Stimulated activated CD4-positive, alpha-beta T cell treated with anti-CD3 and anti-CD28 coated beads, Interleukin-12 subunit alpha, Interleukin-12 subunit beta, amount 100 ng/mL, for 48 hours (primary cell): ENCODE measurements at places on chromosomes 2 and 18.

DNA sequence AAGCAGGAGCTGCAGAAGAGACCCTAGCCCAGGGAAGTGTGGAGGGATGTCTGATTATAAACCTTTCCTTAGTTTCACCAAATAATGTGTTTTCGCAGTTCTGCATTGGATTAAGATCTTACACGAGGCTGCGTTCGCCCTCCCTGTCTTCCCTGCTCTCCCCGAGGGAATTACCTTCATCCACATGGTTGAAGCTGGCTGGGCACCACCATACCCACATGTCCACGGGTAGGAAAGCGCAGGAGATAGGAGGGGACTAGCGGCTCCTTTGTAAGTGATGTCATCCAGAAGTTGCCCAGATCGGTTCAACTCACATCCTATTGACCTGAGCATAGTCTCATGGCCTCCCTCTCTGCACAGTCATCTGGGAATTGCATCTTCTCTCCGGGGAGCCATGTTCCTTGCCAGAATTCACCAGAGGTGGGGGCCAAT is 1.1 kb downstream of the TTL start:
- DNase-seq = no peak

DNA sequence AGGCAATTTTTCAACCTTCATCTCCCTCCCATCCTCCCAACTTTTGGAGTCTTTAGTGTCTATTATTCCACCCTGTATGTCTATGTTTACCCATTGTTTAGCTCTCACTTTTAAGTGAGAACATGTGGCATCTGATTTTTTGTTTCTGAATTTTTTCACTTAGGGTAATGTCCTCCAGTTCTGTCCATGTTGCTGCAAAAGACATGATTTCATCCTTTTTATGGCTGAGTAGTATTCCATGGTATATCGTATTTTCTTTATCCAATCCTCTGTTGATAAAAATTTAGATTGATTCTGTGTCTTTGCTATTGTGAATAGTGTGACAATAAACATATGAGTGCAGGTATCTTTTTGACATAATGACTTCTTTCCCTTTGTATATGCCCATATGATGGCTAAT is 48.2 kb downstream of the G6PC2 start:
- DNase-seq = no peak

DNA sequence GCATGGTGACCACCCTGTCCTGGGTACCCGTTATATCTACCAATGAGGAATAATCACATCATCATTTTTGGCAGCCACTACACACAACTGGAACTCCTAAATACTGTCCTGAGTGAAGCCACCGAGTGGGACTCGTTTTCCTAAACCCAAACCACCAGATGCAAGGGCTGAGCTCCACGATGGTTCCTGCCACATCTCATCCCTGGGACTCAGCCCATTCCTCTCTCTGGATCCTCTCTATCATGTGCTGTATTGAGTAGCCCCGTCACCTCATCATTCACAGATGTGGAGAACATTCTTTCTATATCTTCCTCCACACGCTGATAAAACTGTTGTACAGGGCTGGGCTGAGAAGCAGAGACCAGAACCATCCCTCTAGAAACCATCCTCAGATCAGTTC is 79.4 kb upstream of the SMAD7 start:
- no peak for DNase-seq

GRCh38 chr18:59899298-59900221 is at the start of gene PMAIP1:
Gene PMAIP1 (plus strand): TSS chr18:59899996. CDS start chr18:59900178, 182 bp downstream.
- DNase-seq = peak; percentile 86

DNA sequence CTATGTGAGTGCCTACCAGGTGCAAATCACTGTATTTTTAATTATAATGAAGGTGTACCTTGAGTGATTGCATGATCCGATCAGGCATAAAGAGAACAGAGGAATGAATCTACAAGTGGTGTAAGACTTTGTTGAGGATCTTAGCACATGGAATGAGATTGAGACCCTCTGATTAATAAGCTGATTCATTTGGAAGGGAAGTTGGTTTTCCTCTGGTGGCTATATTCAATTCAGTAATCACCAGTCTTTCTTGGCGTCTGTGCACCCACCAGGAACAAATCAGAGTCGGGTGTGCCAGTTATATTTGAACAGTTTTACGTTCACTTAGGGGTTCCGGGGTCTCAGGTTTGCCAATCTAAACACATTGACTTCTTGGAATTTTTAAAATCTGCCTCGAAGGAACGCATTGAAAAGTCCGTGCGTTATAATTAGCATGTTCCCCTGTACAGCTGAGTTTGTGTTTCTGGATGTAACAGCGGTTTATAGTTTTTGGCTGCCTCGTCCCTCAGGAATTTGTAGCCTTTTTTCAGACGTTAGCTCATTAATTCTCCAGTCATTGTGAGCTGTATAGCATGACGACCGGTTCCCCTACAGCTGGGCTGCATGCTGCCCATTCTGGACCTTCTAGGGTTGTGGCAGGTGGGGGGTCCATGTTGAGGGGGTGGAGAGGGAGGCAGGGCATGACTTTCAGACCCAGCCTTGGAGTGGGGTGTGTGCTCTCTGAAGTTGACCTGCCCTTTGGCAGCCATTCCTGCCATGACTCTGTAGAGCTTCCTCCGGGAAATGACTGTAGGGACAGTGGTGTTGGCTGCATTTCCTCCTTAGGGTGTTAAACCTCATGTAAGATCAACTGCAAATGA is 20.3 kb downstream of the MYO1B start:
- DNase-seq = no peak

GRCh38 chr18:62412231-62412979 is 87.3 kb downstream of the TNFRSF11A start:
- DNase-seq = no peak

- no peak for DNase-seq
These were observed 44.2 kb upstream of the STAT4 start for GRCh38 chr2:191195021-191195420.

DNA sequence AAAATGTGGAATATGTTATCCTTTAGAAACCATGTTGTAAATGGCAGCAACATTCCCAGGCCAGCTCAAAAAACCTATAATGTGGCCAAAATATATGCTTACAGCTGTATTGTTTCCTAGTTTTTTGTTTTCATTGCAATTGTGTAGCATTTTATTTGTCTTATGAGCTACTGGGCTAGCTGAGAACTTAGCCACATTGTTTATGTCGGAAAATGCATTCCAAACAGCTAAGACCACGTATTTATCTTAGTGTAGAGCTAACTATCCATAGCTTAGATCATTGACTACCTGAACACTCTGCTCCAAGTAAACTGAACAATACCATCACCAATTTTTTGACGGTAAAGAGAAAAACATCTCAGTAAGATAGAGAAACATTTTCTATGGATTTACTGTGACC is 38.4 kb downstream of the METAP1D start:
- DNase-seq = no peak

- no peak for DNase-seq
These were observed 30.9 kb upstream of the GIGYF2 start for GRCh38 chr2:232666051-232666805.
